ENCODE measurements at places on chromosomes 4 and X.

DNA sequence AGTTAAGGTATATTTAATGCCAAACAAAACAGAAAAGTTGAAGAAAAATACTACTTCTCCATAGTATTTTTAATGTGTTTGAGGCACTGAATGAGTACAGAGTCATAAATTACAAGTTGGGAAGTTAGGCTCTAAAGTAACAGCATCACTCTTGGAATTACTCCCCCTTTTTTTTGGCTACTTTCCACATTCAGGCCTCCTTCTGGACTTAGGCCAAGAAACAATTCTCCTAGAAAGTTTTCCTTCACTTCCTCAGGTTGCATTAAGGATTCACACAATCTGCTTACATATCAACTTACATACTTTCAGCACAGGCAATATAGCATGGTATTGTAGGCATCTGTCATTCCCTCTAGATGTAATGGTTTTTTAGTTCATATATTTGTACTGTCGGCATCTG lies 52.1 kb downstream of the TMEM165 start:
- no peak for DNase-seq

DNA sequence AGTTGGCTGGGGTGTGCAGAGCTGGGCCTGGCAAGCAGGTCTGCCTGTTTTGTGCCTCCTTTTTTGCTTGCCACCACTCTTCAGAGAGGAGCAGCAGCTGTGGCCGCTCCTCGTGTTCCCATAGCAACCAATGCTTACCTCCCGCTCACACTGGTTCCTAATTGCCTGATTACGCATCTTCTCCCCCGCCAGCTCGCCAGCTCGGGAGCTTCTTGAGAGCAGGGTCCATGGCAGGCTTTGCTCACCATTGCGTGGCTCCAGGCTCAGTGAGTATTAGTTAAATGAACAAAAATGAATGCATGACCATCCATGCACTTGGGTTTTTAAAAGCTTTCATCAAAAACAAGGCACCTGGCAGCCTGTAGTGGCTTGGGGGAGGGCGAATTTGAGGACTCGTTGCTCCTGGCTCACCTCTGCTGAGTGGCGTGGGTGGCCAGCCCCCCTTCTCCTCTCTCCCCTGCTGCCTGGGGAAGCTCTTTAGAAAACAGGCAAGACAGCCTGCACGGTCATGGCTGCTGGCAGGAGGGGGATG lies 14.2 kb upstream of the PJA1 start:
- peak; percentile 65 for DNase-seq

- DNase-seq = no peak
Measured at GRCh38 chrX:44143061-44143602, 169.9 kb upstream of the NDP start.

DNA sequence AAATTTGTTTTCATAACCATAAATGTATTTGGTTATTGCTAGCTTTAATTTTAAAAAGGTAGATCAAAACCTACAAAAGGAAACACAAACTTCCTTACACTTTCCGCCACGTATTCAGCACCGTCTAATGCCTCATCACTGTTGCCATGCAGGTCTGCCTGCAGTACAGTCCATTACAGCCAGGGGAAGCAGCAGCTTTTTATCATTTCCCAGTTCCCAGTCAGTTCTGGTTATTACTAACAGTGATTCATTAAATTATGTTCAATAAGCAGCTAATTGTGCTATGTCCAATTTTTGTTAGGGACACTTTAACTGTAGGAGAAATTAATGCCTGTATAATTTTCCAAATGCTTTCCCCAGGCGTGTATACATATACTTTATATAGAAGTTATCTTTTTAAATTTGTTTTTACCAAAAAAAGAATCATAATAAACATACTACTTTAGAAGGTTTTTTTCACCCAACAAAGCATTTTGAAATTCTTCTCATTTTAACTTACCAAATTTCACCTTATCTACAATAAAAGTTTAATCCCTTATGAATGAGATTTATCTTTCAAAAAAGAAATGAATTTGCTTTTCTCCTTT lies 93.3 kb downstream of the ANXA3 start:
- no peak for DNase-seq

- DNase-seq = no peak
Measured at GRCh38 chrX:480861-481417, 94.2 kb upstream of the PPP2R3B start.

GRCh38 chrX:97332963-97333362 lies 449.3 kb downstream of the RPA4 start:
- DNase-seq = no peak

GRCh38 chr4:72422416-72422815 lies 146.6 kb downstream of the ADAMTS3 start:
- DNase-seq = no peak

DNA sequence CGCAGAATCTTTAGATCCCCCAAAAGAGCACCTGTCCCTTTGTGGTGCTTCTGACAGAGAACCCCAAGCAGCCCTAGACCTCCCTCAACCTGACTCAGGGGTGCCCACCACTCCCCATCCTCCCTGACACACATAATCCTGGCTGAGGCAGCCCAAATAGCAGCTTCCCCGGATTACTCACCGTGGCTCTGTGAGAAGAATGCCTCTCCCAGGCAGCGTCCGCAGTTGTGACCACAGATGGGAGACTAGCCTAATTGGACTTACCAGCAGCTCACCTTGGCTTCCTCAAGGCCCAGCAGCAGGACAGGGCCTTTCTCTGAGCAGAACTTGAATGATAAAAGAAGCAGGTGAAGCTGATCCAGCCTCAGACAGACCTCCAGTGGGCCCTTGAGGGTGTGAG lies 10.3 kb upstream of the ODAPH start:
- DNase-seq = no peak

- DNase-seq = peak; percentile 87
Measured at GRCh38 chrX:103607364-103608305, at the start of gene TCEAL3. Gene TCEAL3 (plus strand): TSS chrX:103607963. CDS start chrX:103609065, 1,102 bp downstream.

GRCh38 chr4:168666531-168666930 lies 169.7 kb downstream of the PALLD start:
- no peak for DNase-seq

DNA sequence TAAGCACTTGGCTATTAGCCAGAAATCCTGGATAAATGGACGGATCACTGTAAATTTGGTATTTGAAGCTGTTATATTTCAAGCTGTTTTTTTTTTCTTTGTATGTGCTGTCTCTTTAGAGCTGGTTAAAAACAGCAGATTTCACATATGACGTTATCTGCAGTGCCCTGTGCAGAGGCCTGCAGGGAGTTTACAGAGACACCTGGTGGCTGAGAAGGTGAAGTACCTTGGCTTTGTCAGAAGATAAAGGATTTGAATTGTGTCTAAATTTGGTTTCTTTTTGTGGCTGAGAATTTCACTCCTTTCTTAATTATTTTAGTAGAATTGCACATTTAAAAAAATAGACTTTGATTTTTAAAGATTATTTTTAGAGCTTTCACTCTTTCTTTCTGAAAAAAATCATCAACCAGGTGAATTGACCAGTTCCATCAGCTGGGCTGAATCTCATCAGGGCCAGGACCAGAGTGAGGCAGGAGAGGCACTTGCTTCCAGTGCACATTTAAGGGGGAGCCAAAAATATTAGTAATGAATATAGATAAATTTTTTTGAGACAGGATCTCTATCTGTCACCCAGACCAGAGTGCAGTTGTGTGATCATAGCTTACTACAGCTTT lies 9.6 kb upstream of the CHRNA9 start:
- DNase-seq = no peak

DNA sequence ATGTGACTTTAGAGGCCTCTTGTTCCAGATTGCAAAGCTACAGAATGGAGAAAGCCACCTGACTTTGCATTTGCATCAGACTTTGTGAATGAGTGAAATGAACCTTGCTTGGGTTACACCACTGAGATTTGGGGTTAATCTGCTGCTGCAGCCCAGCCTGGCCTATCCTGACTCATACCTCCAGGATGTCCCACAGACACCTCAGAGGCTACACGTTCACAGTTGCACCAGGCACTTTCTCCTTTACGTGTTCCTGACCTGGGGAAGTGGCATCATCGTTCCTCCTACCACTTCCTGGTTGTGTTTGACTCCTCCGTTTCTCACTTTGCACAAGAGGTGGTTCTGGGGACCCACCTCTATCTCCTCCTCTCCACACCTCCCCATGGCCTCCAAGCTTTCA lies 9.2 kb upstream of the SORCS2 start:
- no peak for DNase-seq

GRCh38 chr4:9685692-9686091 lies 95.7 kb upstream of the DRD5 start:
- no peak for DNase-seq

DNA sequence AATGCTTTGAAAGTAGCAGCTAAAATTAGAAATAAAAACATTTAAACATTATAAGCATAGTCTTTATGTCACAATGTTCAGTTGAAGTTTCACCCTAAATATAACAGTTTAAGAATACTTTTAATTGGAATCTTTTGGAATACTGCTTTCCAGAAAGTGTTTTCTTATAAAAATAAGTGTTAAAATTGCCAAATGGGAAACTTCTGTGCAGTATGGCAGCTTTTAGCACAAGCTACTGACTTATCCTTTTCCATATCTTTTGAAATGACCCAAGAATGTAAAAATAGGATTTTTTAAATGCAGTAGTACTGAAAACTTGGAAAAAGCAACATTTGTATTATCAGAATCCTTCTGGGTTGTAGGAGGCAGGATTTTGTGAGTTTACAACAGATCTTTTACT lies 34.2 kb downstream of the CEP135 start:
- DNase-seq = no peak

GRCh38 chr4:5785806-5786680 lies 75.0 kb downstream of the EVC start:
- peak; percentile 21 for DNase-seq

DNA sequence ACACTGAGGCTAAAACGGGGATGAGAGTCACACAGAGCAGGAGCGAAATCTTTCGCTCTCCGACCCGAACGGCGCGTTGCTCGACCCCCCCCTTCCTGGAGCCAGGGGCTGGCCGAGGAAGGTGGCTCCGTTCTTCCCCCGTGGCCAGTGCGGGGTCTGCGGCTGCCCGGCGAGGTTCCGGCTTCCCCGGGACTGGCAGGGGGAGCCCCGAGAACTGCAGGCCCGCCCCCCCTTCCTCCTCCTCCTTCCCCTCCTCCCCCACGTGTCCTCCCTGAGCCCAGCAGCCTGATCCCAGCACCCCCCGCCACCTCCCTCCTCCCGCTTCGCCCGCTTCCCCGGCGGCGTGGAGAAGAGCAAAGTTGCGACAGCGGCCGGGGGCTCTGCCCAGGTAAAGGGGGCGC lies 2.4 kb upstream of the BCORL1 start:
- no peak for DNase-seq

GRCh38 chr4:165129924-165130323 lies 17.3 kb upstream of the TMEM192 start:
- no peak for DNase-seq

DNA sequence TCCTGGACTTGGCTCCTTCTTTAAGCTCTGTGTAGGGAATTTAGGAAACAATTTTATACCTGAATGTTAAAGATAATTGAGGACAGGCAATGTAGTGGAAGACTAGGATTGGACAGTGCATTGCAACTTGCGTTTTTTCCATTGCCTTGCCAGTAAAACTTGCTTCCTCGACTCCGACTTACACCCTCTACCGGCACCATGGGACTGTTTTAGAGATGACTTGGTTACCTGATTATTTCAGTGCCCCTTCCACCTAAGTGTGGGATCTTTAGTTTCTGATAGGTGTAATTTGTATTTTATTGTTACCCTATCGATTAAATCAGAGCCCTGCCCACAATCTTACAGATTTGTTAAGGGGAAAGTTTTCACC lies 1.2 kb downstream of the PRPS1 start:
- DNase-seq = no peak

All from osteocyte (in vitro differentiated cells).